ENCODE measurements at places on chromosomes 2 and 18.

GRCh38 chr2:43634604-43635306 lies 2.3 kb upstream of the PLEKHH2 start:
- peak; percentile 70 for DNase-seq

- no peak for DNase-seq
These were observed 60.0 kb upstream of the HDAC4 start for GRCh38 chr2:239460780-239461179.

DNA sequence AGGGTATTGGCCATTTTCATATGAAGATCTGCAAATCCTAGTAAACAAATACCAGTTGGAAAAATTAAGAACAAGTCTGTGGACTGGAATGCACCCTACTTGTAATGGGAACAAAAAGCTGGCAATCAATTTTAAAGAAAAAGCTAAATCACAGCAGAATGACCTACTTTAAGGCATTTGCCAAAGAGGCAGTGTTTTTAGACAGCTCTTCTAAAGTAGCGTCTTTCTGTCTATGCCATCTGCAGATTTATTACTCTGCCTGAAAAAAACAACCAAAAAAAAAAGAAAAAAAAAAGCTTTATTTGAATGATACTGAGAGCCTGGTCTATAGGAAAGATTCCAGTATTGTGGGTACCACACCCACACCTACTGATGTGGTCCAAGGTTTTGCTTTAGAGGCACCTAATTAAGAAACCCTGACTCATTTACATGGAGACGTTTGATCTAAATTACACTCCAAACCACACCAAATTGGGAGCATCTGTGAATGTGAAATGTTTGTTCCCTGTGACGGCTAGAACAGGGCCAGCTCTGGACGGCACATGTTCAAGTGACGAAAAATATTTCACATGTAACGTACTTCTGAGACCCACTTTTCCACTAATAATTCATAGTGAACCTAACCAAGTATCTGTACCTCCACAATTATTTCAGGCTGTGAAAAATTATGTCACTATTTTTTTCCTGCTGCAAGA lies 597.1 kb downstream of the ARHGAP15 start:
- no peak for DNase-seq

DNA sequence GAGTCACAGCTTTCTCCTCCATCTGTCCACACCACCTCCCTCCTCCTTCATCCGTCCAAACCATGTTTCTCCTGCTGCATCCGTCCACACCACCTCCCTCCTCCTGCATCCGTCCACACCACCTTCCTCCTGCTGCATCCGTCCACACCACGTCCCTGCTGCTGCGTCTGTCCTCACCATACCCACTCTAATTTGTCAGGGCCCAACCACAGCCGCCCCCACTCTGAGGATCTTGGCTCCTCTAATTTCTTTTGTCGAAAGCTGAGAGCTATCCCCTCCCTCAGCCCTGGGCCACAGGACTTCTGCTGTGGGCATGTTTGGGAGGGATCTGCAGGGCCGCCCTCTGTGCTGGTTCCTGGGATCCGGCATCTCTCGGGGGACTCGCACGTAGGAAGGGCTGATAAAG lies 67.4 kb downstream of the TPO start:
- no peak for DNase-seq

GRCh38 chr2:16257322-16258028 lies 317.1 kb downstream of the MYCN start:
- DNase-seq, result no peak

DNA sequence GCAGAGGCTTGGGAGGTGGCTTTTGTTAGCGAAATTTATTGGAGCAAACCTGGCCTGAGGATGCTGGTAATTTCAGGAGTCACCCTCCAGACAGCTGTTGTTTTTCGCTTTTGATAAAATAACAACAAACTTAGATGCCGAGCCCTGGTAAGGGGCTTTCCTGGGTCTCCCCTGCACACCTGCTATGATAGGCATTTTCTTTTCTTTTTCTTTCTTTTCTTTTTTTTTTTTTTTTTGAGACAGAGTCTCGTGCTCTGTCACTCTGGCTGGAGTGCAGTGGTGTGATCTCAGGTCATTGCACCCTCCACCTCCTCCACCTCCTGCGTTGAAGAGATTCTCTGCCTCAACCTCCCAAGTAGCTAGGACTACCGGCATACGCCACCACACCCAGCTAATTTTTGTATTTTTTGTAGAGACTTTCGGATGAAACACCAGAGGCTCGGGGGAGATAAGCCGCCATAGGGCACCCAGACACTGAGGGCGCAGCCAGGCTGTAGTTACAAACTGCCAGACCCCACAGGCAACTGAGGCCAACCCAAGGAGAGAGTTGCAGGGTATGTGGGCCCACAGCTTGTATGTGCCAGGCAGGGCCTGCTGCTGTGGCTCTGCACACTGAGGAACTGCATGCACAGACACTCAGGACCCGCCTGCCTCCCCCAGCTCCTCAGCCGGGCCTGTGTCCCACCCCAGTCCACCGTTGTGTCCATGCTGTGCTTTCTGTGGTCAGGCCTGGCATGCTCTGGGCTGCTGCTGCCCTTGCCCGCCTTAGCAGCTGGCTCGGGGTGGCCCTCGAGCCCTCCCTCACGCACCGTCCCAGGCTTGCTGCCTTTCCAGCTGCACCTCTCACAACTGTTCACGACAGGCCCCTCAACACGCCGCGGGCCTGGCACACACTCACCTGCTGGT lies 3.9 kb downstream of the GYPC start:
- DNase-seq, result no peak

- DNase-seq, result no peak
These were observed 34.6 kb downstream of the SETBP1 start for GRCh38 chr18:44715245-44715644.

- peak; percentile 43 for DNase-seq
These were observed 17.0 kb upstream of the CD8A start for GRCh38 chr2:86807468-86808275.

DNA sequence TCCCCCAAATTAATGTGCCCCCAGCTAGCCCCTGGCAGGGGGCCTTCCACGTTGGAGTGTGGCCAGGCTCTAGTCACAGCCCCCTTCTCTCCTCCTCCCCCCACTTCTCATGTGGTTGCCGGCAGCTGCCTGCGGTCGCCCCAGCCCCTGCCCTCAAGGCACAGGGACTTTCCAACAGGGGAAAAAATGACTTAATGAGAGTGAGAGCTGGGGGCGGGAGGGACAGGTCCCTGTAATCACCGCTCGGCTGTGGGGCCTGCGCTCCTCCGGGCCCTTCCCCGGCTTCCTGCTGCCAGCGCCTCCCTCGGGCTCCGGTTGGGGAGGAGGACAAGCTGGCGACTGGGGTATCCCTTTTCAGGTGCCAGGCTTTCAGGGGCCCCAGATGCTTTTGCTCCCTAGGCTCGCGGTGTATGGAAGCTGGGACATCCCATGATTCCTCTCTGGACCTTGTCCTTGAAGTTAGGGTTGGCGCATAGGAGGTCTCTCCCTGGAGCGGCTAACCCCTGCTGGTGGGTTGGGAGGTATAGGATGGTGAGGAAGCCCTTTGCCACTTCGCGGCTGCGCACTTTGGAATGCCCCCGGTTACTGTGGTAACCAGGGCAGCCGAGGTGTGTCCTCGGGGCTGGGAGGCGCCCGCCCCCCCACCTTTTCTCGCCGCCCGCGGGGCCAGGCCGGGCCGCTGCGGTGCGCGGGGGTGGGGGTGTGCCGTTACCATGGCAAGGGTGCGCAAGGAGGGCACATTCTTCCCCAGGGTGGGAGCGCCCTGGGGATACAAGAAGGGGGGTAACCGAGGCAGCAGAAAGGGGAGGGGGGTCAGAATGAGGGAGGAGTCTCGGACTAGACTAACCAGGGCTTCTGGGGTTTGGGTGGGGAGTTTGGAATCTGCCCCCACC lies 16.1 kb downstream of the WNT10A start:
- peak; percentile 14 for DNase-seq

- no peak for DNase-seq
These were observed 120.2 kb downstream of the ACAA2 start for GRCh38 chr18:49692906-49693716.

DNA sequence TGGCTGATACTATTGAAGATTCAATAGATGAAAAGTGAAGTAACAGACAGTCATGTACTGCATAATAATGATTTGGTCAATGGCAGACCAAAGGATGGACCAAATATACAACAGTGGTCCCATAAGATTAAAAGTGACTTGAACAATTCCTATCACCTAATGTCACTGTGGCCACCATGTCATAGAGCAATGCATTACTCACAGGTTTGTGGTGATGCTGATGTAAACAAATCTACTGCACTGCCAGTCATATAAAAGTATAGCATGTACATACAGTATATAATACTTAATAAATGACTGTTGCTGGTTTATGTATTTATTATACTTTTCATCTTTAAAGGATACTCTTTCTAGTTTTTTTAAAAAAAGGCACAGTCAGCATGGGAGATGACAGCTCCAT lies 99.9 kb downstream of the USP34 start:
- no peak for DNase-seq

DNA sequence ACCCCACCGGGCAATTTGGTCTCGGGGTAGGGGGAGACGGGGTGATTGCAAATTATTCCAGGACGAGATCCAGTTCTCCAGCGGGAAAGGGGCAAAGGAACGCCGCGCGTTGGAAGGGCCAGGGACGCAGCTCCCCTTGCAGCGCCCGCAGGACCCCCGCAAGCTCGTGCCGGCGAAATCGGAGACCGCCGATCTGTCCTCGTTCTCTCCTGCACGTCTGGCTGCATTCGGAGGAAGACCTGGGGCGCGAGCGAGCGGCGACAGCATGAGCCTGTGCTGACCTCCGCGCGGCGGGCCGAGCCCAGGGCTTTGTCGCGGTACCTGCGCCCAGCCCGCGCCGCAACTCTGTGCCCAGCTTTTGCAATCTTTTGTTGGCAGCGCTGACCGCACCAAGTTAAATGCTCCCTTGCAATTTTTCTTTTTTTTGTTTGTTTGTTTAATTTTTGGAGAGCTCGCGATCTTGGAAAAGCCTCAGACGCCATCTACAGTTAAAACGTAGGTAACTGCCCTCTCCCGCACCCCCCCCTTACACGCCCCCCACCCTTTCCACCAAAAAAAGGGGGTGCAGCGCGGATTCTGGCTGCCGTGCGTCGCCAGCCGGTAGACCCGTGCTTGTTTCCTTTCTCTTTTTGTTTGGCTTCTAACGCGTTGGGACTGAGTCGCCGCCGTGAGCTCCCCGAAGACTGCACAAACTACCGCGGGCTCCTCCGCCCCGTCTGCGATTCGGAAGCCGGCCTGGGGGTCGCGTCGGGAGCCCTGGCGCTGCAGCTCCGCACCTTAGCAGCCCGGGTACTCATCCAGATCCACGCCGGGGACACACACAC lies 667 bp downstream of the TRIB2 start:
- peak; percentile 22 for DNase-seq

DNA sequence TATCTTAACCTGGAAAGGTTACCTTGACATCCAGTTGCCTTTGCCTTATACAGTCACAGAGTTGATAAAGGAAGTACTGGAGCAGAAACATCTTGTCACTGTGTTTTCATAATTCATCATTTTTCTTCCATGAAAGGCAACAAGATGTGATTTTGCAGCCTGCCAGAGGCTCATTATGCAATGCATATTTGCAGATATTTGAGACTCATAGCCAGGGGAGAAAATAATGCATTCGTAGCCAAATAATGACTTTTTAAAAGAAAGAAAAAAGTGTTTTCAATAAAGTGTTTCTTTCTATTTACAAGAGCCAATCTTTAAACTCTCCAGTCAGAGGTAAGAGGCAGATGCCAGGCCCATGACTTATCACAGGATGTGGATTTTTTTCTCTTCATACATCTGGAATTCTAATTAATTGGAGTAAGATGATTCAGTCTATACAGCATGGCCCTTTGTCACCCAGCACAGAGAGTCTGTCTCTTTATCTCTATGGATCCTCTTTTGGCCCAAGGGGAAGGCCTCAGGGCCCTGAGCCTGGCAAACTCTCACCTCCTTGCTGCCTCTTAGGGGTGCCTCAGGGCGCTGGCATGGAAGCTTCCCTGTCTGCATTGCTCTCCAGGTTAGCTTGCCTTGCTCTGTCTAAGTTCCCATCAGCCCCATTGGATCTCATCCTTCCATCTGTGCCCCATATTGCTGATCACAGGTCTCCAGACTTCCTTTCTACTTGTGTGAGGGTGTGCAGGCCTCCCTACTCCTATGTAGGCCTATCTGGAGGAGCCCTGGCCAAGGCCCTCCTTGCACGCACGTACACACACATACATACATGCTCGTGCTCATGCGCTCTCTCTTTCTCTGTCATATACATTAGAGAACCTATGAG lies 247.7 kb downstream of the TPGS2 start:
- DNase-seq, result no peak
